ENCODE measurements at places on chromosomes 5 and 9. TPM values are rescaled to one million over a fixed set of nuclear protein-coding genes. Genes with fewer than 3 reads are reported as not detected.

The PCDH1 gene
- 12.1 TPM for total RNA-seq

DNA sequence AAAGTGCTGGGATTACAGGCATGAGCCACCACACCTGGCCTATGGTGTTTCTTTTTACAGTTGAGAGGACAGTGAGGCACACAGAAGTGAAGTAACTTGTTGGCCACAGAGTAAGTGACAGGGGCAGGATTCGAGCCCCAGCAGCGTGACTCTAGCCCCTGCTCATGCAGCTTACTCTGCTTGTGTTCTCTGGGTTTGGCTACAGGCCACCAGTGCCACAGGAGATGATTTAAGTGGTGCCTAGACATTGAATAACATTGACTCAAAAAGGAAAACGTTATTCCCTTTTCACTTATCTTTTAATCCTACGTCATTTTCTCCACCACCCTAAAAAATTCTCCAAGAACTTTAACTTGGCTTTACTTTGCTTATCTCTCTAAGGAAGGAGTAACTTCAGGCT lies 61.4 kb downstream of the SNX24 start:
- DNase-seq: peak; percentile 21

GRCh38 chr5:57420801-57421200 lies 61.8 kb downstream of the ACTBL2 start:
- no peak for DNase-seq

- no peak for DNase-seq
Observed at GRCh38 chr5:175697846-175698245, 40.0 kb downstream of the HRH2 start.

DNA sequence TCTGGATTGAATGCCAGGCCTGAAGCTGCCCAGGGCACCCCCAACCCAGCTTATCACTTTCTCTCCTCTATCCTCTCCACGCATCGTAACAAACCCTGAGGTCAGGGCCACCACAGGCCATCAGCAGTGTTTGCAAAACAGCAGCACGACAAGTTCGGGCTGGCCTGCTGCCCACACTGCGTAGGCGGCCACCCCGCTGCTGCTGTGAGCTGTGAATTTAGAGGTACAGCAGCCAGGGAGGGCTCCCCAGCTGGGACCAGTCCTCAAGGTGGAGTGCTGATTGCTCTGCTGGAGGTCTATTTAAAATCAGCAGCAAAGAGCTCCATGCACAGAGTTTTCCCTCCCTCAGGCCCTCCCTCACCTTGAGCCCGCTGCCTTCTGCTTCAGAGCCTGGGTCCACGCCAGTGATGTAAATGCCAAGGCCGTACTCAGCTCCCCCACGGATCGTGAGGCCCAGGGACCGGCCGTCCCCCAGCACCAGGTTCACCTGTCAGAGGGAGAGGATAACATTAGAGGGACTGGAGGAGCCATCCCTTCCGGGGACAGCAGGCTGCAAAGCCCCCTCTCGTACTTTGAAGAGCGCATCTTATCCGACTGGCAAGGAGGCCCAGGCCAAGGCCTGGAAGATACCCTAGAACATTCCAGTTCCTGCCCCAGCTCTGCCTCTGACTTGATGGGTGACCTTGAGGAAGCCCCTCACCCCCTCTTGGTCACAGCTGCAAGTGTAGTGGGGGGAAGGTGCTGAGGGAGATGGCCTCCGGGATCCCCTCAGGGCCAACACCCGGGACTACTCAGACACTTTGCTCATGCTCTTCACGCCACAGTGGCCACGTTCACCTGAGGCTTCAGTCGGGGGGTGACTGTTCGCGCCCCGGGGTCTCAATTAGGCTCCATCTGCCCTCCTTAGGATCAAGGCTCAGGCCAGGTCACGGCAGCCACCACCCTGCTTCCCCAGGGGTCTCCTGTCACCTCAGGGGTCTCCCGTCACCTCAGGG lies 39.1 kb downstream of the WHRN start:
- DNase-seq: no peak

DNA sequence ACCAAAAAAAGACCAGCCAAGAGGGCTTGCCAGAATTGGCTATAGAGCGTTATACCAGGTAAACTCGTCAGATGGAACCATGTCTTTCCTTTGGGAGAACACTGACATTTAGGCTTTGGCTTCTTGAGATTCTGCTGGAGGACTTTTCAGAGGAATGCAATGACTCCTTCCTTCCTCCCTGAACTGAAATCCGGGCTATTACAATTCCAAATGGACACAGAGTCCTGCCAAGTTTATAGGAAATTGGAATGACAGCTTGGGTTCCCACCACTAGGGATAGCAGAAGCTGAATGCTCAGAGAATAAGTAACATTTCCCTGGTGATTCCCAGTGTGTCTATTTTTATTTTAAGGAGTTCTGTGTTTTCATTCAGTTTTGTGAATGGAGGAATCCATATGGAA lies 143.0 kb downstream of the FGF1 start:
- no peak for DNase-seq

DNA sequence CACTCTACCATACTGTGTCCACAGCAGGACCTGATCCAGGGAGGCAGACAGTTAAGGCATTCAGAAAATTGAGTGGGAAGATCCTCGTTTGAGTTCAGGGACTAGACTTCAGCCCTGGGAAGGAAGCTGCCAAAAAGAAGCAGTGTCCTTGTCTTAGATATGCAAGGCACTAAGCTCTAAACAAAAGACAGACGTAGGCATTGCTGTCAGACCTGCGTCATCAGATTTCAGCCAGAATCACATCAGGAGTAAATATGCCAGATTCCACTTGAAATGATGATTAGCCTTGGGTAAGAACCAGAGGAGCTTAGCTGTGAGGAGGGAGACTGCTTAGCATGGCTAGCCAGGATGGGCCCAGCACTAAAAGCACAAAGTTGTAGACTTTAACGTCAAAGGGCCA lies 56.7 kb downstream of the MAMDC2 start:
- DNase-seq: no peak

GRCh38 chr5:133275631-133276030 lies 223.8 kb downstream of the HSPA4 start:
- no peak for DNase-seq

- no peak for DNase-seq
Observed at GRCh38 chr9:76067696-76068095, 177.2 kb downstream of the PCSK5 start.

- DNase-seq: peak; percentile 97
Observed at GRCh38 chr9:89686126-89686525, 81.3 kb downstream of the GADD45G start.

- DNase-seq: no peak
Observed at GRCh38 chr5:67659288-67659687, 462.7 kb upstream of the CD180 start.

DNA sequence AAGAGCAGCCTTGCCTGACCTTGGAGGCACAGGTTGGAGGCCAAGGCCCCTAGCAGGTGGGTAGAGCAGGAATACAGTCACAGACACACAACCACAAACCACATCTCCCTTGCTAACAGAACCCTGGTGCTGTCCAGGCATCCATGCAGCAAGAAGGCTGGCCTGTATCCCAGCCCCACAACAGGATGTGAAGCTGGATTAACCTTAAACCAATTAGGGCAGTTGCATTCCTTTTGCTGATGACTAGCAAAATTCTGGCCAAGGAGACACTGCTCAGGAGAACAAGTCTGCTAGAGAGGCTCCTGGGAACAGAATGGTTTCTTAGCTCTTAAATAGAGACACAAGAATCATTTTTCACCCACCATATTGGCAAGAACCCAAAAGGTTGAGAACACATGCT lies 97.8 kb downstream of the C5orf15 start:
- no peak for DNase-seq

GRCh38 chr5:40409601-40410000 lies 270.1 kb upstream of the PTGER4 start:
- no peak for DNase-seq

GRCh38 chr5:148639081-148639480 lies 15.2 kb downstream of the HTR4 start:
- DNase-seq: no peak

- DNase-seq: no peak
Observed at GRCh38 chr5:53820119-53820801, 259.8 kb downstream of the NDUFS4 start.

The ANKRD18B gene
- 10.9 TPM for total RNA-seq

- DNase-seq: no peak
Observed at GRCh38 chr5:139108063-139108824, 89.9 kb downstream of the SIL1 start.

The FBP1 gene
- not detected for total RNA-seq

- no peak for DNase-seq
Observed at GRCh38 chr5:133116601-133117000, 64.8 kb downstream of the HSPA4 start.

DNA sequence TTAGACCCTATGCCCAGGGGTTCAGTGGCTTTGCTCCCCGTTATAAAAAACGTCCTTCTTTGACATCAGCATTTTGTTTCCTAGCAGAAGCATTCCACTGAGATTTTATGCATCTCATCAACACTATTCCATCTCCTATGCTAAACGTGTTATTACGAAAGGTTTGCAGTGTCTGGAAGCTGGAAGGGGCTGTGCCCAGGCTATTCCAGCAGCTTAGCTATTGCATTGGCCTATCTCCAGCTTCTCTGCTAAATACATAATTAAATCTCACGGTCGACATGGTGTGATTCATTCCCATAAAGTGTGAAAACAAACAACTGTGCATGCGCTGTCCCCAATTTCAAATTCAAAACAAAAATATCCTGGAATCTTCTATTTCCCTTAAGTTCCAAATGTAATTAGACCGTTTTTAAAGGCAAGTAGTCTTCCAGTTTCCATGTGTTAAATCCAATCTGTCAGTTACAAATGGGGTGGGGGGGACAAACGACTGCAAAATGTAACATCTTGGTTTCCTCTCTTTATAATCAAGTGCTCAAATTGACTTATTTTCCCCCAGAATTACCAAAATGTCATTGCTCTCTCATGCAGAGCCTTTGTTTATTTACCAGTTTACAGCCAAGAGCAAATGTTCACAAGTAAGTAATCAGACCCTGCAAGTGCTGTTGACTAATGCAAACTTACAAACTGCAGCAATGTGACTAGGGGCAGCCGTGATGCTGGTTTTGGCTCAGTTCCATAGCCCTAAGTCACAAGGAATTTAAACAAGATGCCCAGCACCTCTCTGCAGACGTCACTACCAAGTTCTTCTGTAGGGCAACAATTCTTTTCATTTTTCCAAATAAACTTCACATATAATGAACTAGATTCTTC lies 212.3 kb upstream of the RORB start:
- DNase-seq: no peak

GRCh38 chr5:65809817-65810531 lies 88.0 kb downstream of the NLN start:
- DNase-seq: no peak

DNA sequence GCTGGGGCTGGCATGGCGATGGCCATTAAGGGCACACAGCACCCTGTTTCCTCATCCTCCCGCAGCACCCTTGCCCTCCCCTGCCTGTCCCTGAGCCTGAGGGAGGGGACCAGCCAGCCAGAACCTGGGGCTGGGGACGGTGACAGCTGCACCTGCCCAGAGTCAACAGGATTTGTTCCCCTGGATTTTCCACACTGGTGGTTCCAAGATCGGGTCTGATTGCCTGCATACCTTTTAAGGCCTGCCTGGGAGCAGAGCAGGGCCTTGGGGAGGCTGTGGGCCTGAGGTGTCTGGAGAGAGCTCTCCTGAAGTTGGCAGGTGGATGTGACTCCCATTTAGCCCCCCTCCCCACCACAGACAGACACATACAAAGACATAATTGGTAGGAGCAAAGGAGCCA lies 61.0 kb upstream of the C5orf58 start:
- no peak for DNase-seq

GRCh38 chr5:173265433-173265832 lies 30.4 kb upstream of the NKX2-5 start:
- no peak for DNase-seq

The GFI1B gene
- total RNA-seq: not detected

The SLC25A48 gene
- not detected for total RNA-seq

GRCh38 chr9:5793812-5794211 lies 39.1 kb downstream of the ERMP1 start:
- no peak for DNase-seq

GRCh38 chr9:127741831-127742434 lies 6.8 kb upstream of the TOR2A start:
- DNase-seq: no peak

GRCh38 chr5:150121448-150122157 lies 34.0 kb downstream of the PDGFRB start:
- no peak for DNase-seq

The FOXD4L3 gene
- total RNA-seq: 0.04 TPM

DNA sequence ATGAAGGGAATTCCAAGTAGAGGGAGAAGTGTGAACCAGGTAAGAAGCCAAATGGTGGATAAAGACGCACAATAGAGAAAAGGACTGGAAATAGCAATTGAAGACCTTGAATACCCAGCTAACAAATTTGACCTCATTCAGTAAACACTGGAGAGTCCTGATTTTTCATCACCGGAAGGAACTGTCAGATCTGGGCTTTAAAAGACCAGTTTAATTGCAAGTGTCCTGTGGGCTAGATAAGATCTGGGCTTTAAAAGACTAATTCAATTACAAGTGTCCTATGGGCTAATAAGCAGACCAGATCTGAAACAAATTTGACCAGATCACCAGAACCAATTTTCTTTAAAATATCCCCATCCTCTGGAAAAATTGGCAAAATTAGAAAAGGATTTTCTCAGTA lies 380.0 kb downstream of the ACTL7B start:
- no peak for DNase-seq

DNA sequence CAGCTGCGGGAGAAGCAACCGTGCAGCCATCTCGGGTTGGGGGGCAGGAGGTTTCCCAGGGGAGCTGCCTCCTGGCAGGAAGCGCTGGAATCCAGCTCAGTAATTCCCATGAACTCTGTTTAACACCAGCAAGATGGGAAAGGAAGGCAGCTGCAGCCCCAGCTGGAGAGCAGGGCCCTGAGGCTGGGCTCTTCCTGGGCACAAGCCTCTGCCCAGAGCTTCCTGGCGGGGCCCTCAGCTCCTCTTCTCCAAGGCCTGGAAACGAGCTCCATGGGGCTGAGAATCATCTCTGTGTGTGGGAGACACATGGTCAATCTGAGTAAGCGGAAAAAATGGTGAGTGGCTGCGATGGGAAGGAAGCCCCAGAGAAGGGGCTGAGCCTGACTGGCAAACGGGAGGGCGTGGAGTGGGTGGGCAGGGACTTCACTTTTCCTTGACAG lies 6.3 kb downstream of the MRPL36 start:
- DNase-seq: no peak

DNA sequence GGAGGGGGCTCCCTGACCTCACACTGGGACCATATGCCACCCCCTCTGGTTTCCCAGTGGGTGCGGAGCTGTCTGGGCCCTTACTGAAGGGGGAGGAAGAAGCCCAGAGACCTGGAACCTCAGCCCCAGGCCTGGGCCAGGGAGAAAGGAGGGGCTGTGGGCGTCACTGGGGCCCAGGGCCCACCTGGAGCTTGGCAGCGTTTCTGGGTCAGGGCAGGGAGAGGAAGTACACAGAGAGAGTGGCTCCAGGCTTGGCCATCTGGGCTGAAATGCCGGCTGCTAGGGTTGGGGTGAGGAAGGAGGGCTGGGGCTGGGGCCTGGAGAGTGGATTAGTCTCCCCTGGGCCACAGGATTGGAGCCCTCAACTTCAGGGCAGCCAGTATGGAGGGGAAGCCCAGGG lies 6.4 kb upstream of the DAB2IP start:
- DNase-seq: no peak
